ENCODE measurements at places on chromosomes 3 and 15.

DNA sequence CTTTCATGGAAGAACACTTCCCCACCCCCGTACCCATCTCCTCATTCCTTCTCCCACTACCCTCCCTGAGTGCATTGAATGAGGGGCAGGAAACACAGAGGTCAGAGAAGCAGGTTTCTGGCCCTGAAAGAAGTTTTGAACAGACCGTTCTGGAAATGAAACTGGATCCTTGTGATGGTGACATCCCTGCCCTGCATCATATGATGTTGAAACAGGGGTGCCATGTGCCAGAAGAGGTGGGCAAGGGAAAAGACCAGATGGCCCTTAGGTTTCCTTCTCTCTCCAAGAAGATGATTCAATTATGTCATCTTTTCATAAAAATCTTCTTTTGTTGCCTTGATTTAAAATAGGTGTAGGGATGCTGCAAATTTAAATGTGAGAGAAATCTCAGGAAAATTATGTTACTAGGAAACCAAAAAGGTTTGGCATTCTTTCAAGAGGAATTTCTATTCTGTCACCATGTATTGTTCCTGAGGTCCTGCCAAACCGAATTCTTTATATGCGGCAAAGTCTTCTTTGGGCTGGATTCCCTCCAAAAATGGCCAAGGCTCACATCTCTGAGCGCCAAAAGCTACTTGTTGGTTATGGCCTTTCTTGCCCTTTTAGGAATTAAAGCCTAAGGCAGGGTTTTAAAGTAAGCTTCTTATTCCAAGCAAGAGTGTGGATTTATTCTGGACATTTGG, 19.9 kb upstream of the TNFAIP8L3 start:
- no peak for DNase-seq

DNA sequence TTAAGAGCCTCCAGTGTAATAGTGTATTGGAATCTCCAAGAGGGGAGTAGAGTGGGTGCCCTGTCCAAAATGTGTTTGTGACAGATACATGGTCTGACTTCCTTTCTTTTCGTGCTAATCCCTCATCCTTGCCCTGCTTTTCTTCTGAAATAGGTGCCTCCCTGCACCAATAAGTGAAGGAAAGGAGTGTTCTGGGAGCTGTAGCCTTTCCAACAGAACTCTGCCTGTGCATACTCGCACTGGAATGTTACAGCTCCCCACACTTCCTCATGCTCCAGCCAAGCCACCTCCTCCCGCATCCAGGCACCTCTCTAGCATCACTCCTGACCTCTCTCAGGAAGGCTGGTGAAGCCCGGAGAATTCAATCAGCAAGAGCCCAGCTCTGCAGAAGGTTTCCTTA, 478.0 kb downstream of the GABRG3 start:
- no peak for DNase-seq

DNA sequence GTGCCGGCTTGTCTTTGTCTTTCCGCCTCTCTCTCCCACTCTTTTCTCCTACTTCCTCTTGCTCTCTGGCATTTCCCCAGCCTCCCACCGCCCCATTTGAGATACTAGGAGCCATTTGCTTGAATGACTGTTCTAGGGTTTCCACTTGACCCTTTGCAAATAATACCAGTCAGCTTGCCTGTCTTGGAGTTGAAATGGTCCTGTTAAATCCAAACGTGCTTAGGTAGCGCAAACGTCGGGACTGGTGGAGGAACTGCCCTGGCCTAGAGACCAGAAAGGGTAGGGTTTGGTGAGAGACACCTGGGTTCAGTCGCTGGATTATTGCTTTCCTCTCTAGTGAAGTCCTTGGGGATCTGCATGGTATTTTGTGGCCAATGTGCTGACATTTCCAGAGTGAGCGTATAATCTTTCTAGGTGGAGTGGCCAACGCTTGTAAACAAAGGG, 10.6 kb downstream of the ZIC1 start:
- no peak for DNase-seq

DNA sequence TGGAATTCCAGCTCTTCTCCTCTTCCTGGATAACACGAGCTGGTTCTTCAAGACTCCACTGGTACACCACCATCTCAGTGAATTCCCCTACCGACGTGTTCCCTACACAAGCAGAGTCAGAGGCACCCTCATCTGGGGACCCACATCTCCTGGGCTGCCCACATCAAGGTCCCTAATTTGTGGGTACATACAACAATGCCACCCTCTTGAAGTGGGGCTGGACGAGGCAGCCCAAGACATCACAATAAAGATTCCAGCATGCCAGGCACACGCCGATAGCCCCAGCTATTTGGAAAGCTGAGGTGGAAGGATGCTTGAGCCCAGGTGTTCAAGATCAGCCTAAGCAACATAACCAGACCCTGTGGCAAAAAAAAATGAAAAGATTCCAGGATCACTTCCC, 221.2 kb upstream of the LINGO1 start:
- DNase-seq = no peak

- no peak for DNase-seq
These were observed 243.4 kb upstream of the GADL1 start for GRCh38 chr3:31137718-31138465.

DNA sequence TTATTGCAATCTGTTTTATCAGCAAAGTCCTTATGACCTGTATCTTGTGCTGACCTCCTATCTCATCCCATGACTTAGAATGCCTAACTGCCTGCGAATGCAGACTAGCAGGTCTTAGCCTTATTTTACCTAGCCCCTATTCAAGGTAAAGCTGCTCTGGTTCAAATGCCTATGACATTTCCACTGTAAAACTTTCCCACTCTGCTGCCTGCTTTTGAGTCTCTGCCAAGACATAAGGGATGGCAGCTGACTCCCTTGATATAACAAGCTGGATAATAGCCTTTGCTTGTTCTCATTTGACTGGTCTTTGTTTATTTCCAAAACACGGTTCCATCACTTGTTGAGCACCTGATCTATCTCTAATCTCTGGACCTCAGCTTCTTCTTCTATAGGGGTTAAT, 131.9 kb upstream of the STRIT1 start:
- DNase-seq = no peak

DNA sequence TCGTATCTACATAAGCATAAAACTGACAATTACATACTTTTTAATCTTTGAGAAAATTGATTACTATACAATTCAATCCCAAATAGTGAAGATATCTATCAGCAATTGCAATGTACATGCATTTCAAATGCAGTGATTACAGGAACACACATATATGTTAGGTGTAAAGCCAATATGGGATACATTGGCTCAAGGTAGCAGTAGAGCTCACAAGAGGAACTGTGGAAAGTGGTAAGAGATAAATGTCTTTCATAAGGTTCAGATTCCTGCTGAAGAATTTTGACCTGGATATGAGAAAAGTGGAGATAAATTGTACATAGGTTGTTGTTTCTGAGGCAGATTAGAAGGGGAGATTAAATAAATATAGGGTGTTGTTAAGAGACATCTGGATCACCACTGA, 1280.5 kb downstream of the OTOL1 start:
- DNase-seq = no peak

- no peak for DNase-seq
These were observed 107.1 kb downstream of the STT3B start for GRCh38 chr3:31639828-31640227.

- DNase-seq = no peak
These were observed 24.3 kb upstream of the IL12A start for GRCh38 chr3:159964166-159964973.

DNA sequence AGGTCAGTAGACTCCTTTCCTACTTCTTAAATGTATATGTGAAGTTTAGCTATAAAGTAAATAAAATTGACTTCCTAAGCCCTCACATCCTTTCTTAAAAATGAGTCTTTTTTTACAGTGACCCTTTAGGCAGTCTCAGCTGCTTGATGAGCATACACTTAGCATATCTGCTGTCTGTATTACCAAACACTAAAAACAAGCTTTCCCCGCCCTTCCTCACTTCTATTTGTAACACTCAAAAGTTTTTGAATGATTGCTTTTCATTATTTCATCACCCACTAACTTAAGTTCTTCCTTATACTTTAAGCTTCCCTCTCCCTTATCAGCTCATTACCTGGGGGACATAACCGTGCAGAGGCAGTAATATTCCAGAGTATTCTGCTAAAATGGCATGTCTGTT, 89.4 kb downstream of the PLOD2 start:
- no peak for DNase-seq

GRCh38 chr3:125379483-125379882, 4.4 kb upstream of the ZNF148 start:
- DNase-seq = no peak

DNA sequence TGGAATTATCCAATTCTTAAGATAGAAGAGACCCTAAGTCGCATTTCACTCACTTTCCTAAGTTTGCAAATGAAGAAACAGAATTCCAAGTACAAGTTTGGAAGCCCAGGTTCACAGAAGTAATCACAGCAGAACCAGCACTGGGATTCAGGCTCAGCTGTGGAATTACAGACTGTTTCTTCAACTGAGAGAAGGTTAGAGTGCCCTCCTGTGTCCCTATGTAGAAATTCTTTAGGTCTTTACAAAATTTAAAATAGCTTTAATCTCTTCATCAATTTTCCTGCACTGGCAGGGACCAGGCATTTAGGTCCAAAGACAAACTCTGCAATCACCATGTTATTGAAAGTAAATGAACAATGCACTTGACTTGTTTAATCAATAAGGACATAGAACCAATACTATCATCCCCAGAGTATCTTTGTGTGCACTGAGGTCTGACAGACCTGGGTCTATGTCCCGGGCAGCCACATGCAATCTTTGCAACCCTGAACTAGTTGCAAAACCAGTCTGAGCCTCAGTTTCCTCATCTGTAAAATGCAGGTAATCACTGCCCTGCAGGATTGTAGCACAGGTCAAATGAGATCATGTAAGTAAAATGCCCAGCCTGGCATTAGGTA, 96.3 kb upstream of the ZBED2 start:
- no peak for DNase-seq

GRCh38 chr15:60507596-60508424, 28.9 kb upstream of the ICE2 start:
- peak; percentile 46 for DNase-seq

DNA sequence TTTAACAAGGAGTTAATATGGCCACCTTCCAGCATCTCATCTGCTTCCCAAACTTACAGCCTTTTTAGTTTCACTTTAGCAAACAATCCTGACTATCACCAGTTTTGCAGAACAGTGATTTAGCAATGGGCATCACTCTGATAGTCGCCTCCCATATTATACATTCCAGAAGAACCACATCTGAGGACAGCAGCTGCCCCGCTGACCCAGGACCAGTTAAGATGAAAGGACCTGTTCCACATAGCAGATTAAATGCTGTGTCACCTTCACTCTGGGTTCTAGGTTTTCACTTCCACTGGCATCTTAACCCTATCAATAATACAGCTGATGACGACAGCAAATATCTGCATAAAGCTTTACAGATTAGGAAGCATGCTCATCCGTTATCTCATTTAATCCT, 99.8 kb downstream of the TRIM69 start:
- DNase-seq = no peak

DNA sequence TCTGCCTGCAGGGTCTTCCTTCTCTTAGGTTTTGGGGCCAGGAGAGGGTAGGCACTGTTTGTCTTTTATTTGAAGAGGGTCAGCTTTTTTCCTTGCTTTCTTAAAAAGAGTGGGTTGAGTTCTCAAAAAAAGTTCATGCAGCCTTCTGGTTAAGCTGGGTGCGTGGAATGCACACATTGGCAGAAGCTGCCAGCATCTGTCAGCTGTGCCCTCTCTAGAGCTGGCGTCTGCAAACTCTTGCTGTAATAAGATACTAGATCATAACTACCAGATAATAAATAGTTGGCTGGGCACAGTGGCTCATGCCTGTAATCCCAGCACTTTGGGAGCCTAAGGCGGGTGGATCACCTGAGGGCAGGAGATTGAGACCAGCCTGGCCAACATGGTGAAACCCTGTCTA, 373.4 kb downstream of the OCA2 start:
- no peak for DNase-seq

GRCh38 chr15:76215634-76216033, 95.6 kb downstream of the ETFA start:
- DNase-seq = no peak

- DNase-seq = no peak
These were observed 129.5 kb upstream of the BHLHE40 start for GRCh38 chr3:4849739-4850138.

DNA sequence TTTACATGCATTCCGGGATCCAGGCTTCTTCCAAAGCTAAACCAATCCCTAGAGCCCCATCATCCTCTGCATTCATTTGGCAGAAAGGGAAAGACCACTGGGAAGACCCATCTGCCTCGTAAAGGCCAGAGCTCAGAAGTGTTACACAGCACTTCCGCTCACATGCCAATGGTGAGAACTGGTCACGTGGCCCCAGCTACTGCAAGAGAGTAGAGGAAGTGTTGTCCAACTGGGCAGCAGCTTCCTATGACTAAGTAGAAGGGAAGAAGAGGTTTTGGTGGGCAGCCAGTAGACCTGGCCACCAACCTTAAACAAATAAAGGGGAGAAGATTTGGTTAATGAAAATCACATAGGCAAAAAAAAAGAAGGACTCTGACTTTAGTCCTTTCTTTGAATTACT, 74.4 kb upstream of the PPP2R3A start:
- DNase-seq = no peak

- peak; percentile 34 for DNase-seq
These were observed 150.9 kb upstream of the ATP10A start for GRCh38 chr15:26013981-26014380.

DNA sequence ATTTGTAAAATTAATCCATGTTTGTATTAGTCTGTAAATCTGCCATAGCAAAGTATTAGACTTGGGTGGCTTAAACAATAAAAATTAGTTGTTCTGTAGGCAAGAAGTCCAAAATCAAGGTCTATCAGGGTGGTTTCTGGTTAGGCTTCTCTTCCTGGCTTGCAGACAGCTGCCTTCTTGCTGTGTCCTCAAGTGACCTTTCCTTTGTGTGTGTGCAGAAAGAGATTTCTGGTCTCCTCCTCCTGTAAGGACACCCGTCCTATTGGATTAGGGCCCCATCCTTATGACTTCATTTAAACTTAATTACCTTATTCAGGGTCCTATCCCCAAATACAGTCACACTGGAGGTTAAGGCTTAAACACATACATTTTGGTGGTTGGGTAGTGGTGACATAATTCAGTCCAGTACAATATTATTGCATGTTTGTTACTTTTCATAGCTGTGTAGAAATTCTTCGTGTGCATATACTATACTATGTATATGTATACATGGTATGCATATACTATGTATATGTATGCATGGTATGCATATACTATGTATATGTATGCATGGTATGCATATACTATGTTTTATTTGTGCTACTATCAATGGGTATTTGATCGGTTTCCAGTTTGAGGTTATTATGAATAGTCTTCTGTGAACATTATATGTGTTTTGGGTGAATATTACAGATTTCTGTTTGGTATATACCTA, 57.9 kb upstream of the RNU6-1 start:
- DNase-seq = no peak

GRCh38 chr3:127650236-127650635, 21.3 kb downstream of the PODXL2 start:
- no peak for DNase-seq

DNA sequence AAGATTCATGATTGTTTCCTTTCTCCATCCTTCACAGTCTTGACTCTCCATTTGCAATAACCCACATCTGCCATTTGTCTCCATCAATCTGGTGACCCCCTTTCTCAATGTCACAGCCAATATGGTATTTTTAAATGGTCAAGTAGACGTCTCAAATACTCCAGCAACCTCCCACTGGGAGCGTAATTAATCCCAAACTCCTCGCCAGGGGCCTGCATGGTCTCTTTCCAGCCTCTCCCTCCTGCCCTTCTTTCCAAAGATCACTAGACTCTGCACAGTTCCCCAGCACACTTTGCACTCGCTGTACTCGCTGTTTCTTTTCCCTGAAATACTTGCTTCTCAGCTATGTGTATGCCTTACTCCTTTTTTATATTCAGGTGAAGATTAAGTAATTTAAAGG, 115.3 kb downstream of the PLCH1 start:
- DNase-seq = no peak

Measured in AG09309 (cell line).